ENCODE measurements at places on chromosomes 16 and 17. TPM values are rescaled to one million over a fixed set of nuclear protein-coding genes. Genes with fewer than 3 reads are reported as not detected.

GRCh38 chr16:24736758-24737157 is 7.3 kb downstream of the TNRC6A start:
- no peak for DNase-seq

P2RX5 gene
- total RNA-seq, result 14.9 TPM

MRPL28 gene
- 140 TPM for total RNA-seq

DNA sequence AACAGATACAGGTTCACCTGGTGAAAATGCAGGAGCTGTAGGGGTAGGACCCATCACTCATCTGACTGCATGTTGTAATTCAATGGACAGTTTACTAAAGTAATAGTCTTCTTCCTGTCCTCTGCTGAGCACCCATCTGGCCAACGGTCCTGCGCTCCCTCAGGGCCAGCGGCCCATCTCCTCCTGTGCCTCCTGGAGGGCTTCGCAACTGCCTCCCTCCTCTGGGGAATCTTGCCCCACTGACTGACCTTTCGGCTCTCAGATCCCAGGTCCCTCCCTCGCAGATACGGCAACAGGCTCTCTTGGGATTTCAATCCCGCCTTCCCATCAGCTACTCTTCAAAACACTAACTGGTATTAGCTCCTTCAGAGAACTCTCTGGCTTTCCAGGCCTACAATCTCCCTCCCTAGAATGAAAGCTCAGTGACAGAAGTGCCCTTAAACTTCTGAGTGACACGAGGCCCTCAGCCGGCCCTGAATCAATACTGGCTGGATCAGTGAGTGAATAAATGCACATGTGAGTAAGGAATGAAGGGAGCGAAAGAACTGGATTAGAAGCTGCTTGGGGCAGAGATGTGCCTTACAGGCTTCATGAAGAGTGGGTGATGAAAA is 1.3 kb downstream of the PEMT start:
- DNase-seq, result no peak
